ENCODE measurements at places on chromosomes 1 and 21. TPM values are rescaled to one million over a fixed set of nuclear protein-coding genes. Genes with fewer than 3 reads are reported as not detected.

GRCh38 chr1:247453245-247453644, 4.7 kb downstream of the OR2B11 start:
- no peaks in the 10 kb centered on the region for H3K27me3 ChIP-seq
- H3K4me3 ChIP-seq = no peak overlapping the region
- peaks cover 6% of the 10 kb centered on the region for H3K4me1 ChIP-seq
- no peak for DNase-seq

GRCh38 chr1:208332774-208333126, 88.6 kb upstream of the PLXNA2 start:
- no peaks in the 10 kb centered on the region for H3K36me3 ChIP-seq
- H3K4me3 ChIP-seq = no peak overlapping the region
- no peak for DNase-seq
- no peaks in the 10 kb centered on the region for H3K4me1 ChIP-seq
- H3K27ac ChIP-seq = no peak overlapping the region
- no peaks in the 10 kb centered on the region for H3K27me3 ChIP-seq

TPM3 gene
- total RNA-seq = 334 TPM

- DNase-seq = no peak
- H3K4me3 ChIP-seq = no peak overlapping the region
- H3K4me1 ChIP-seq = no peaks in the 10 kb centered on the region
- no peaks in the 10 kb centered on the region for H3K27me3 ChIP-seq
These were observed 34.0 kb downstream of the MACF1 start for GRCh38 chr1:39238476-39238875.

DNA sequence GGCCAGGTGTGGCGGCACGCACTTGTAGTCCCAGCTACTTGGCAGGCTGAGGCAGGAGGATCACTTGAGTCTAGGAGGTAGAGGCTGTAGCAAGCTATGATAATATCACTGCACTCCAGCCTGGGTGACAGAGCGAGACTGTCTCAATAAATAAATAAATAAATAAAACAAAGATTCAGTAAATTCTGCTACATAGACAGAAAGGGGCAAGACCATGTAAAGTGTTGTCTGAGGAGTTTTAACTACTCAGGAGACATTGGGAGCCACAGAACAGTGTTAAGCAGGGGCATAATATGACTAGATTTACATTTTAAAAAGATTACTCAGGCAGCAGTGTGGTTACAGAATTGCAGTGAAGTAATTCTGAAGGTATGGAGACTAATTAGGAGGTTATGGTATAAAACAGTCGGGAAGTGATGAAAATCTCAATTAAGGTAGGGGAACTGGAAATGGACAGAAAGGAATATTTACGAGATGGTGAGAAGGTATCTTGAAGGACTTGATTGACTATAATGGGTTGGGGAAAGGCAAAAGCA, 94.7 kb downstream of the ATP1B1 start:
- H3K36me3 ChIP-seq = no peaks in the 10 kb centered on the region
- no peak for DNase-seq
- H3K27ac ChIP-seq = no peak overlapping the region
- H3K27me3 ChIP-seq = no peaks in the 10 kb centered on the region
- no peak overlapping the region for H3K4me3 ChIP-seq
- no peaks in the 10 kb centered on the region for H3K4me1 ChIP-seq

CRYAA gene
- total RNA-seq = not detected

TAS1R3 gene
- total RNA-seq = 0.65 TPM

DNA sequence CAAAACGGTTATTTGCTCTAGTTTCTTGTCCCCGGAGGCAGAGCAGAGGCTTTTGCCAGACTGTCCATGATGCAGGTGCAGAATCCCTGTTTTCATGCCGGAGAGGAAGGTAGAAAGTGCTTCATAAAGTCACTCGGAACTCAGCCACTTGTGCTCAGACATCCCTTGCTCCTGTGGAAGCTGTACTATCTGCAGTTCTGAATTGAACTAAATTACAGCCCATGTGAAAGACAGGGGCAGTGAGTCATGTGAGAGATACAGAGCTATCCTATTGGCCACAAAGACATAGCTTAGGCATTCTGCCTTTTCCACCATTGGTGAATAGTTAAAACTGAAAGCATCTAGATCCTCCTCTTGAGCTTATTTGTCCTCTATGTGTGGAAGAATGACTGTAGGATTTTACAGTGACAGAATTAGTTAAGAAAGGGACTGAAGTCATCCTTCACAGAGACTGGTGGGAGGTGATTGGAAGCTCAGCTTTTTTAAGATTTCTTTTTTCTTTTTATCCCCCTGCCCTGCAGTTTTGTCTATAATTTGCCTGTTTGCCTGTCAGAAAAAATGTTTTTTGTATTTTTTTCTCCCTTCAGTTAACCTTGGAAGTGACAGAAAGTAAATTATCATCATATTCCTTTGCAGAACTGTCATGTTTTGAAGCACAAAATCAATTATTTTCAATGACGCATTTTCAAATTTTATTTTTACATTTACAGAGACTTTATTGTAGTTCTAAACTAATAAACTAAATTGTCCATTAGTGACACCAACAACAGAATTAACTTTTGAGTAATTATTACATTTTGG, 298.6 kb downstream of the PTPRC start:
- peak overlapping the region; percentile 57 for H3K4me3 ChIP-seq
- peaks cover 18% of the 10 kb centered on the region for H3K4me1 ChIP-seq
- H3K36me3 ChIP-seq = no peaks in the 10 kb centered on the region

TMEM269 gene
- not detected for total RNA-seq

DNA sequence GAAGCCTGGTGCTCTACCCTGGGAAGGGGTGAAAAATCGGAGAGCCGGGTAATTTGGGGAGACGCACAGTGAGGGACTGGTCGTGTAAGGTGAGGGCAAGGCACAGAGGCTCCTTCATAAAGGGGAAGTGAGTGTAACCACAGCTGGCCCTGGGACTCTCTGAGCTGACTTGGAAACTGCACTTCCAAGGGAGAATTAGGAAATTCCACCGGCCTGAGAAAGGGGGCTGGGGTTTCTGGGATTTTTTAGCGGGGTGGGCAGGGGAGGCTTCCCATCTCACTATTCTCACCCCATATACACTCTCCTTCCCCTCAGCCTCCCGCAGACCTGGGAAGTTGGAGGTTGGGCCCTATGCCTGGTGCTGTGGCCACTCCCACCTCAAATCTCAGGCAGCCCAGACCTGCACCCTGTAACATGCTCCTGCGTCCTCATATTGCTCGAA, 88.3 kb upstream of the IPO9 start:
- H3K27ac ChIP-seq = no peak overlapping the region
- peak overlapping the region; percentile 76 for H3K4me3 ChIP-seq
- no peaks in the 10 kb centered on the region for H3K36me3 ChIP-seq
- peaks cover 4% of the 10 kb centered on the region for H3K27me3 ChIP-seq

DNA sequence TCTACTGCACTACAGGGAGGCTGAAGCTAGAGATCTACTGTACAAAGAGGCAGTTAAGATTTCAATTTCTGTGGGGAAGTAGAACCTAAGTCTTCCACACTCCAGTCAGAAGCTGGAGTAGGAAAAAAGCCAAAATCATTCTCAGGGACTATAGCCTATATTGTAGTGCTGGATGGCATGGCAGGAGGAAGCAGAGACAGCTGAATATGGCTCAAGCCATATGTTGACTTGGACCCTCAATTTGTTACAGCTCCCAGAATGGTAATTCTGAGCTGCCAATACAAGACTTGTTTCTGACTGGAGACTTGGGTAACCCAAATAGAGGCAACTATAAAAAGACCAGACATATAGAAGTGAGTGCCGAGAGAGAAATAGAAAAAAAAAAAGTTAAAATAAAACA, 200.6 kb downstream of the PTBP2 start:
- H3K4me1 ChIP-seq = no peaks in the 10 kb centered on the region
- DNase-seq = no peak

CELA3B gene
- total RNA-seq = not detected

- no peaks in the 10 kb centered on the region for H3K27me3 ChIP-seq
- peak overlapping the region; percentile 41 for H3K27ac ChIP-seq
- H3K4me3 ChIP-seq = no peak overlapping the region
- no peaks in the 10 kb centered on the region for H3K36me3 ChIP-seq
These were observed 116.8 kb upstream of the WNT4 start for GRCh38 chr1:22259551-22260282.

CFAP107 gene
- 2.9 TPM for total RNA-seq

PALMD gene
- total RNA-seq = 18.8 TPM

OR4F16 gene
- total RNA-seq = not detected

CROCC gene
- 21.0 TPM for total RNA-seq

DNA sequence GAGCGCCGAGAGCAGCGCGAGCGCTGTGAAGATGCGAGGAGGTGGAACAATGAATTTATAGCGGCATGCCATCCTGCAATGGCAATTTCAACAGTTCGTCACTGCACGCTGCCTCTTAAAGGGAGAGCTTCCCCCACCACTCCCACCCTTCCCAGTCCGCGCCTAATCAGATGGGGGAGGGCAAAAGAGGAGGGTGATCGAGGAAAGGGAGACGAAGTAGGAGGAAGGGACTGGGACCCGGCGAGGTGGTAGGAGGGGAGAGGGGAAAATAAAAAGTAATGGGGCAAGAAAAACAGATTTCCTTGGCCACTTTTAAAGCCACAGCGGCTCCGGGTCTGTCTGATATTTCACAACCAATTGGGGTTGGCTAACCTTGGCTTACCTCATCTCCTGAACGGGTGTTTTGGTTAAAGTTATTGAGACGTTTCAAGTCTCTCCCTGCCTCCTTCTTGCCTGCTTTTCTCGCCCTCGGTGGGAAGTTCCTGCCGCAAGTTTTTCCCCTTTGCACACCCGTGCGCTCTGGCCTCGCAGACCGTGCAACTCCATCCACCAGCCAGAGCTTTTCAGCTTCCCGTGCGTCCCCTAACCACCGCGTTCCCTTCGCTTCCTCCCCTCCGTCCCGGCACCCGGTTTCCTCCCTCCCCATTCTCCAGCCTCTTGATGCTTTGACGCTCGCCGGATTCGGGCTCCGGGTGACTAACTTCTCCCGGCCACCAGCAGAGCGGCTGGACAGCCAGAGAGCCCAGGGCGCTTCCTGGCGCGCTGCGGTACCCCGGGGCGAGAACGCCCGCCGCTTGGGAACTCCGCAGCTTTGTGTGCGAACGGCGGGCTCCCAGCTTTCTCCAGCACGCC, at the start of gene ADAMTS5:
Gene ADAMTS5, minus strand, starts transcription at position 27 of the 852 bp plus-strand sequence. CDS start 697 bp downstream, outside the sequence.
- H3K4me3 ChIP-seq = peak within 1 kb of the TSS; percentile 58
- no peaks in the 10 kb centered on the region for H3K36me3 ChIP-seq

FAM163A gene
- not detected for total RNA-seq

GRCh38 chr1:65744731-65745130, 48.0 kb upstream of the PDE4B start:
- no peak overlapping the region for H3K27ac ChIP-seq
- no peaks in the 10 kb centered on the region for H3K36me3 ChIP-seq
- no peak overlapping the region for H3K4me3 ChIP-seq
- DNase-seq = no peak
- H3K27me3 ChIP-seq = no peaks in the 10 kb centered on the region

- no peaks in the 10 kb centered on the region for H3K4me1 ChIP-seq
- no peaks in the 10 kb centered on the region for H3K27me3 ChIP-seq
- no peaks in the 10 kb centered on the region for H3K36me3 ChIP-seq
- H3K27ac ChIP-seq = no peak overlapping the region
These were observed 17.0 kb upstream of the WNT4 start for GRCh38 chr1:22159891-22160290.

DNA sequence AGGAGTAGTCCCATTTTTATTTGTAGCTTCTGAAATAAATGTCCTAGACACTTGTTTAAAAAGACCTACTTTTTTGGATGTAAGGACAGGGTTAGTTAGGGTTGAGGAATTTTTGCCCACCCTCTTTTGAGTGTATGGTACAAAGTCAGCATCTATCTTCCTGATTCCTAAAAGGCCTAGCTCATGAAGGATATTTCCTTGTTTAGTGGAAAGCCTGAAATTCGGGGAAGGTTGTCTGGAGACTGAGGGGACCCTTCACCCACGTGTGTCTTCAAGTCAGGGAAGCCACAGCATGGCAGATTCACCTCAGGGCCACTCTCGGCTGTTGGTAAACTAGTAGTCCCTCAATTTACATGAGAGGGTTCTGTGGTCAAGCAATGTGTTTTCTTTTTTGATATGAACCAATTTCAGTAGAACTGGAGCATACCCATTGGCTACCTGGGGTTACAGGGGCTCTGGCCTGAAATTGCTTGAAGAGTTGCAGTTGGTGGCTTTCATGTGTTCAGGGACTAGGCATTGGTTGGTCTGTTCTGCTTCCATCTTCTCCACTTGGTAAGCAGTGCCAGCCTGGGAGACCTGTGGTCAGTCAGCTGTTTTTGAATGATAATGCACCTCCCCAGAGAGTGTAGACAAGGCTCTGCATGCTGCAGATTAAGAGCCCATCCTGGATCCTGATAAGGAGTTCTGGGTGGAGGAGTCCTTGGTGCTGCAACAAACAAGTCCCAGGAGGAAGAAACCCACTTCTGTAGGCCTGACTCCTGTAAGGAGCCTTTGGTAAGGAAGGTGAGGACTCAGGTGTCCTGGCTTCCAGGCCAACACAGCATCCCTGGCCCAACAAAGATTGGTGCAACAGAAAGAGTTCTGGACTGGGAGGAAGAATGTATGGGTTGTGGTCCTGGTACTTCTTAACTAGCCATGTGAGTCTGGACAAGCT, 6.3 kb downstream of the BTG2 start:
- peak overlapping the region; percentile 24 for H3K27ac ChIP-seq
- peaks cover 39% of the 10 kb centered on the region for H3K36me3 ChIP-seq
- H3K4me3 ChIP-seq = no peak overlapping the region
- H3K27me3 ChIP-seq = no peaks in the 10 kb centered on the region
- no peak for DNase-seq
- H3K4me1 ChIP-seq = peaks cover 62% of the 10 kb centered on the region

DNA sequence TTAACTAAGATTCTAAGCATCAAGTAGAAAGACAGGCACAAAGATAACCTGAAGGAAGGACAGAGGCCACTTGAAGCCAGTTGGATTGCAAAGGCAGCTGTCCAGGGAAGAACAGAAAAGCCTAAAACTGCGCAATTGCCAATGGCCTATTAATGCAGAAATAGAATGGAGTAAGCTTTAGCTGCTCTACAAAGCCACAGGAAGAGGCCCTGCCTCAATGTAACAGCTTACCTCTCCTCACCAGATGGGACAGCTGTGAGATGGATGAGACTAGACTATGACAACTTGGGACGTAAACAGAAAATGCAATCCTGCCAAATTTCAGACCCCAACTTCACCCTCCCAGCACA, 176.5 kb downstream of the EIF4G3 start:
- H3K27ac ChIP-seq = no peak overlapping the region
- no peak for DNase-seq
- H3K4me3 ChIP-seq = no peak overlapping the region
- no peaks in the 10 kb centered on the region for H3K36me3 ChIP-seq

PRRX1 gene
- total RNA-seq = 30.1 TPM

RGS4 gene
- total RNA-seq = 0.89 TPM
